ENCODE measurements at places on chromosomes 7 and 10.

GRCh38 chr7:76259124-76260093, 43.1 kb upstream of the HSPB1 start:
- DNase-seq, result no peak

DNA sequence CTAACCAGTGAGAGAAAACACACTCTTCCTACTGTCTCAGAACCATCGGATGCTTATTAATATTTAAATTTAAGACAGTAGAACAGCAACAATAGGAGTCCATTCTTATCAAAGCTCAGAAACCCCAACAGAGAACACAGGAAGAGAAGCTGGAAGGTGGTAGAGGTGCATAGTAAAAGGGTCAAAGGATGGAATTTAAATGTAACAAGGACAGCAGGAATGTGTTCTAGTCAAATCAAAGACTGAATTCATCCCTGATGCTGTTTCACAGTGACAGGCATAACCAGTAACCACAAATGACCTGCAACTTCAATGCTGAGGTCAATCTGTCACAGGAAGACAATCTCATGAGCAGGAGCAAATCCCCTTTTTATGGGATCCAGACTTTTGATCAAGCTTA, 1259.7 kb downstream of the XPNPEP1 start:
- DNase-seq, result no peak

DNA sequence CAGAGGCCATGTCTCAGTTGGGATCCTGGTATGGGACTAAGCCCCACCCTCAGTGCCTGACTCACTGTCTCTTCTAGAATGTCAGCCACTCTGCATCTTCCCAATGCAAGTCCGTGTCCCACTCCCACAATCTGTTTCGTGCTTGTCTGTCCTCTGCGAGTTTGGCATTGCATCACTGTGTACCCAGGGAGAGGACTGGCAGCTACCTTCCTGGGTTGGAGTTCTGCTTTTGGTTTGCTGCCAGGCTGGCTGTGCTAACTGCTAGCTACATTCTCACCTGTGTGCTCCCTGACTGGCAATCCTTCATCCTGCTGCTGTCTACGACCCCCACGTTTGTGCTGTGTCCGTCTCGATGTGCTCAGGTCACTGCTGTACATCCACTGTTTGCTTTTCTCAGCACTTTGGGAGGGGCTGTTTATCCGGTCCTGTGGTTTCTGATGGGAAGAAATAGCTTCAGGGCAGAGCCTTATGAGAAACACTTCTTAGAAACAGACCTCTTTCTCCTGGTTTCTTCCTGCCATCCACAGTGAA, 56.0 kb upstream of the GLI3 start:
- no peak for DNase-seq

- no peak for DNase-seq
Observed at GRCh38 chr10:96716390-96716789, 3.9 kb downstream of the PIK3AP1 start.

DNA sequence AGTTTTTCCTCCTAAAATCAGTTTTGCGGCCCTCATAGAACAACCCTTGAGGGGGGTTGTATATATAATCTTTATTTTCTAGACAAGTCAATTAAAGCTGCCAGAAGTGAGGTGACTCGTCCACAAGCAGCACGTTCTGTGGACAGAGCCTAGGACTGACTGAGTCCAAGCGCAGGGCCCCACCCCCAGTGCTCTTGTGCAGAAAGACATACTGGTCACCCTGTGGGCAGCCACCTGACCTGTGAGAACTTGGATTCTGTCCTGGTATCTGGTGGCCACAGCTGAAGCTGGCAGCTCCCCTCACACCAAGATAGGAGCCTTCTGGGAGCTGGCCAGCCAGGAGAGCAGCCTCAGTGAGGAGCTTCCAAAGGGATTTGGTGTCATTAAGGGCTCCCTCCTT, 89.3 kb downstream of the GRK5 start:
- DNase-seq, result no peak

Measured in fibroblast of skin of left biceps (primary cell).